ENCODE measurements at places on chromosomes 3 and 15. TPM values are rescaled to one million over a fixed set of nuclear protein-coding genes. Genes with fewer than 3 reads are reported as not detected.

GRCh38 chr3:128435058-128435457 is 31.6 kb downstream of the DNAJB8 start:
- peak; percentile 76 for DNase-seq

DNA sequence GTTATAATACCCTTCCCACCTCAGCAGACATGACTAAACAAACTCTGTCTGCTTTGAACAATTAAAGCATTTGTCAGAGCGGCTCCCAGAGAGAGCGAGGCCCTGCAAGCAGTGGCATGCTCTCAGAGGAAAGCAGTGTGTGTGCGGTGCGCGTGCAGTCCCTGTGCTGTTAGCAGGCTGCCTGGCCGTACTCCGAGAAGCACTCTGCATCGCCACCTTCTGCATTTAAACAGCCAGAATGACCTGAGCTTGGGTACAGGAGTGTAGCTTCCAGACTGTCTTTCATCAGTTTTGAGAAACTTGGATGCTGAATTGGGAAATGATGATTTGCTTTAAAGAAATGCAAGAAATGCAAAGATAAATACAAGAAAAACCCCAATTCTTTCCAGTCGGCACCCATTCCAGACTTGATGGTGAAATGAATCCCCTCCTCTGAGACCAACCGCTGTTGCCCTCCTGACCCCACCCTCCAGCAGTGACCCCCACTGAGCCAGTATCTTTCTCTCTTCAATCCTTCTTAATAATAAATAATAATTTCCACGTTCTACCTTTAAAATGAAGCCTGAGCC is 113.5 kb downstream of the VGLL4 start:
- DNase-seq: no peak

CKMT1B gene
- 0.73 TPM for total RNA-seq

GRCh38 chr15:83549623-83550022 is 102.5 kb downstream of the SH3GL3 start:
- no peak for DNase-seq

- DNase-seq: no peak
These were observed 20.7 kb upstream of the TIMP4 start for GRCh38 chr3:12179441-12179840.

DNA sequence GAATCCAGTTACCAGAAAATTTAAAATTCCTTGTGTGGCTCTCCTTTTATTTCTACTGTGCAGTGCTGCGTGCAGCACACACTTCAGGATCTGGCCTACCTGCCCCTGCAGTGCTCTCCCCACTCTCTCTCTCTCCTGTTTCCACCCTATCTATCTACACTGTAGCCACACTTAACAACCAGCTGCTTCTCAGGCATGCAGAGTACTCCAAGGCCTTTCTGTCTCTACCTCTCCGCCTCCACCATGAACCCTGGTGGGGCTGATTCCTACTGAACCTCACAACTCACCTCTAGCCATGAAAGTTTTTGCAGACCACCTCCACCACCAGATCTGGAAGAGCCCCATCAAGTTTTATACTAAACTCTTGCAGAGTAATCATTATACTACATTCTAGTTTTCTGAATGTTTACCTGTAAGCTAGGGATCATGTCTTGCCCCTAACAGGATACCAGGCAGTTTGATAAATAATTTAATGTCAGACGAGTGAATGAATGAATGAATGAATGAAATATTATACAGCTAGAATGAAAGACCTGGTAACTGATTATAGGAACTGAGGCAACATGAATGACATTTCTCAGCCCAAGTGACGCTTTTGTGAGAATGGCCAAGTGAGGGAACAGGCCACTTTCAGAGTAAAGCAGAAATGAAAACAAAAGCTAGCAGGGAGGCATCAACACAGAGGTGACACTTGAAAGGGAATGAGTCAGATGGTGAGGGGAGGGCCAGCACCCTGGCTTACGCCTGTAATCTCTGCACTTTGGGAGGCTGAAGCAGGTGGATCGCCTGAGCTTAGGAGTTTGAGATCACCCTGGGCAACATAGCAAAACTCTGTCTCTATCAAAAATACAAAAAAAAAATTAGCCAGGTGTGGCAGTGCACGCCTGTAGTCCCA is 363.5 kb downstream of the FOXP1 start:
- peak; percentile 59 for DNase-seq

DNA sequence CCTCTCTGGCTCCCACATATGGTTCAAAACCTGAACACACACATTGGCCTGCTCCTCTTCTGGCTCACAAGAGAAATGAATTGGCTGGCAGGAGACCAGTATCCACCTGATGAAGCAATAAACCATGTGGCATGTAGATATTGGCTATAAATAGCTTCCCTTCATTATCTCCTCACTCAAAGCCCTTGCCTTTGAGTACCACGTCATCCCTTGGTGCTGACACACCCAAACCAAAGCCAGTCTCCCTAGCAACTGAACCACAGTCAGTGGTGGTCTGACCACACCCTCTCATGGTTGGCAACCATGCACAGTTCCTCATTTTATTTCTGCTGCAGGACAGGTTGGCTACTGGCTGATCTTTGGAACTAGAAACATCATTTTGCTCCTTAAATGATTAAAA is 98.8 kb downstream of the ZNF621 start:
- DNase-seq: no peak

Measured in endodermal cell (in vitro differentiated cells).